Ovary (tissue), 10 donors: ENCODE measurements at places on chromosomes 16 and 17. TPM values are rescaled to one million over a fixed set of nuclear protein-coding genes. Genes with fewer than 3 reads are reported as not detected.
A peak's percentile ranks its signal among the peaks of the same experiment; 100 is the strongest.

GRCh38 chr16:30458561-30459394 is 13.1 kb upstream of the SEPHS2 start:
- no peak overlapping the region for H3K4me3 ChIP-seq
- DNase-seq: no peak
- no peaks in the 10 kb centered on the region for H3K4me1 ChIP-seq
- no peaks in the 10 kb centered on the region for H3K36me3 ChIP-seq
- no peak overlapping the region for H3K27ac ChIP-seq
- H3K27me3 ChIP-seq: no peaks in the 10 kb centered on the region

DNA sequence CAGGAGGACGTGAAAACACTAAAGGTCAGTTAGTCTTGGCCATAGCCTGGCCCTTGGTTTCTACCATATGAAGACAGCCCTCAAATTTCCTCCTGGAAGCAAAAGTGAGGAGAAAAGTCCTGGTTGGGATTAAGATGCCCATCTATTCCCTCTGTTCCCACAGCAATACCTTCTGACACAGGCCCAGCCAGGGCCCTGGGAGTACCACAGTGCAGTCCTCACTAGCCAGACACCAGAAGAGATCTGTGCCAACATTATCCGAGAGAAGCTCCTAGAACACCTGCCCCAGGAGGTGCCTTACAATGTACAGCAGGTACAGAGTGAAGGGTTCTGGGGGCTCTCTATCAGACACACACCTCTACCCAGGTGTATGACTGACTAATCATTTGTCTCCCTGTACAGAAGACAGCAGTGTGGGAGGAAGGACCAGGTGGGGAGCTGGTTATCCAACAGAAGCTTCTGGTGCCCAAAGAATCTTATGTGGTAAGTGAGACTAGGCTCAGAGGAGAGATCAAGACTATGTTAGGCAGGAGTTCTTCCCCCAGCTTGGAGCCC is 4.1 kb downstream of the ERAL1 start:
- H3K36me3 ChIP-seq: no peaks in the 10 kb centered on the region
- no peak for DNase-seq
- no peaks in the 10 kb centered on the region for H3K27me3 ChIP-seq
- no peak overlapping the region for H3K27ac ChIP-seq

GRCh38 chr16:84198401-84198800 is 7.4 kb downstream of the ADAD2 start:
- no peak overlapping the region for H3K27ac ChIP-seq
- no peak overlapping the region for H3K4me3 ChIP-seq
- H3K36me3 ChIP-seq: no peaks in the 10 kb centered on the region

- peak overlapping the region; percentile 31 for H3K4me3 ChIP-seq
- no peak overlapping the region for H3K27ac ChIP-seq
Measured at GRCh38 chr17:82338858-82339633, 5.5 kb upstream of the SECTM1 start.

The ST6GALNAC2 gene
- total RNA-seq: 8.6 TPM

GRCh38 chr16:12168074-12169000 is 191.8 kb downstream of the SNX29 start:
- H3K4me3 ChIP-seq: no peak overlapping the region
- no peaks in the 10 kb centered on the region for H3K27me3 ChIP-seq
- H3K27ac ChIP-seq: no peak overlapping the region
- no peaks in the 10 kb centered on the region for H3K36me3 ChIP-seq

DNA sequence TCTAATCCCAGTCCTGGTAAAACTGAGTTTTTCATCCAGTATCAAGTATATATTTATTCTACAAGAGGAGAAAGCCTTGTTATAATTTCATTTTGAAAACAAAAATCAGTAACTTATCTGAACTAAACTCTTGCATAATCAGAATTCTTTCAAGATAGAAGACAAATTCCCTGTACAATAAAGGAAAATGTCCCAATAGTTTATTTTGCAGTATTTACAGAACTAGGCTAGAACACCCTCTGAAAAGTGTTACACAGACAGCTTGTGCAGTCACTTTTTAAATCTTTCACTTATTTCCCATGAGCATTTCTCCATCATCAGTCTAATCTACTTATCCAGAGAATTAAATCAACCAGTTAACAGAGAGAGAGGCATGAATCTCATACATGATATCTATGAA is 48.5 kb downstream of the SPOP start:
- DNase-seq: no peak
- H3K4me3 ChIP-seq: no peak overlapping the region
- H3K27me3 ChIP-seq: no peaks in the 10 kb centered on the region
- peak overlapping the region; percentile 11 for H3K27ac ChIP-seq
- no peaks in the 10 kb centered on the region for H3K36me3 ChIP-seq

DNA sequence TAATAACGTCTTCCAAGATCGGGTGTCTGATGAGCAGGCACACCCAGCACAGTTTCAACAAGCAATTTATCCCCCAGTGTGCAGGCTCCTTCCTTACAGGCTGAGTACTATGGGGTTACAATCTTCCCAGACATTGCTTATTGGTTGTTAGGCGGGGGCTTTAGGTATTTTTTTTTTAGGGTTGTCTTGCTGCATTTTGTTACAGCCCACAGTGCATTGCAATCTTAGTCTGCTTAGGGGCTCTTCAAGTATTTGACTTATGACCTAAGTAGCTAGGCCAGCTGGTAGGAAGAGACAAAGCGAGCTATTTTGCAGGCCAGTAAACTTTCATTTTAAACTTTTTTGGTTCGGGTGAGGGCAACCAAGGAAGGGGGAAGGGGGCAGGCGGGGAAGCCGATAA is 5.8 kb downstream of the PLD6 start:
- DNase-seq: no peak
- H3K4me3 ChIP-seq: no peak overlapping the region
- no peak overlapping the region for H3K27ac ChIP-seq
- no peaks in the 10 kb centered on the region for H3K27me3 ChIP-seq
- no peaks in the 10 kb centered on the region for H3K36me3 ChIP-seq
